ENCODE measurements at places on chromosomes 7 and 10.

- DNase-seq = no peak
These were observed 709.7 kb downstream of the CNTNAP2 start for GRCh38 chr7:146826329-146826728.

GRCh38 chr7:22442187-22442881 is 57.7 kb downstream of the STEAP1B start:
- no peak for DNase-seq

GRCh38 chr7:100670074-100670473 is 3.5 kb upstream of the GNB2 start:
- DNase-seq = no peak

DNA sequence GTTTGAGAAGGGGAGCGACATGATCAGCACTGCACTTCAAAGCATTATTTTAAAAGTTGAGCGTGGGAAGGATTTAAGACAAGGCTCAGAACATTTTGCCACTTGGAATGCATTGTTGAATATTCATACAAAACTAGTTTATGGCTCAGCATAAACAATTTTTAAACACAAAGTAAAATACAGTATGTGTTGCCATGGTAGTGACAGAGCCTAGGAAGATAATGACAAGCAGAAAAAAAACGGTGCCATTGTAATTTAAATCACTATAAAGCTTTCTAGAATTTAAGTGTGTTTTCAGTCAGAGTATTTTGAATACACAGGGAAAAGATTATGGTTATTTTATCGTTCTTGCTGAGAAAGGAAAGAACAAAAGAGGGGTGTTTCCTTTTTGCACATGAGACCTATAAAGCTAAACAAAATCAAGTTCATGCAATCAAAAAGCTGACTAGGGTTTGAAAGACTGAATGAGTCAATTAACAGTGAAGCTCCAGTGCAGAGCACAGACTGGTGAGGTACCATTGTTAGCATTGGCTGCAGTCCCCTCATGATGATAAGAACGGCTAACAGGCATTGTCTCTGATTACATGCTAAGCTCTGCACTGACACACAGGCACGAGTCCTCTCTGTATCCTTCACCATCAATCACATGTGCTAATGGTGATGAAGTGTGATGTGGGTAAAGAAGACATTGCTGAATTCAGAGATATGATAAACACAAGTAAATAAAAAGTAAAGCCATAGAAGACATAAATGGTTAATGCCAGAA is 181.9 kb upstream of the VSTM2A start:
- DNase-seq = no peak

- peak; percentile 44 for DNase-seq
These were observed 144.5 kb downstream of the PPP1R3A start for GRCh38 chr7:113774182-113774807.

DNA sequence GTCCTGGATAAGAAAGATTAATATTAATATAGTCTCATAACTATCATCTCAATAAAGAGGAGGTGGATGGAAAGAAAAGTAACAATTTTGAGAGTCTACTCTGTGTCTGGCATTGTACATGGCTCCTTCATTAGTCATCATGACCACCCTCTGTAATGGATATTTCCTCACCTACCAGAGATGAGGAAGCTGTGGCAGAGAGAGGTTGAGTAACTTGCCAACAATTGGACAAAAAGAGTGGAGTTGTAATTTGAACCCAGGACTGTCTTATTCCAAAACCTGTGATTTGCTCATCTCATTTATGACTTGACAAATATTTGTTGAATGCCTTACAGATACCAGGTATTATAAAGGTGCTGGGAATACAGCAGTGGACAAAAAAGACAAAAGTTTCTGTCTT is 2.1 kb upstream of the IDE start:
- DNase-seq = no peak

DNA sequence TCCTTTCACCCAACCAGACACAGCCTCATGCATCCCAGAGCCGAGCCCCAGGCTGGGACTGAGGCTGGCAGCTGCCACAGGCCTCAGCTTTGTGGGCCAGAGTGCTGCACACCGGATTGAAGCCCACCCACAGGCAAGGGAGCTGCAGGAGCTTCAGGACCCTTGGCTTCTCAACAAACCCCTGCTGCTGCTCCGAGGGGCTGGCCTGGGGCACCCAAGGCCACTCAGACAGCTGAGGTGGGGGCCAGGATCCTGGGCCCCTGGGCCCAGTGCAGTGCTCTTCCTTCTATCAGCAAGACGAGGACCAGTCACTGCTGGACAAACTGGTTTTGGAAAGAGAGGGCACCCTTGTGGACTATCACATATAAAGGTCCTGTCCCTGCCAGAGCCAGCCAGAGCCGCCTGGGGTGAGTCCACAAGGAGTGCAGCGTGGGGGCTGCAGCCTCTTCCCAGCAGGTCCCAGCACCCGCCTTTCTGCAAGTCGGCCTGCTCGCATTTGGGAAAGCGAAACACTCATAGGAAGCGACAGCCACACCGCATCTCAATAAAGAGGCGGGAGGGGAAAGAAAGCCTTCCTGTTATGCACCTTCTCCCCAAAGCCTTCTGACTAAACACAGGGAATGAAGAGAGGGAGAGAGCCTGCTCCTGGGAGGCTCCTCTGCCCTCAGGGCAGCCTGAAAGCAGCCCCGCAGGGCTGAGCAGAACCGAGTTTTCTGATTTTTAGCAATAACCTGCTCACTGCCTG is 9.5 kb upstream of the TCERG1L start:
- no peak for DNase-seq

GRCh38 chr7:92835851-92836488 is 403 bp downstream of the CDK6 start:
- peak; percentile 45 for DNase-seq

DNA sequence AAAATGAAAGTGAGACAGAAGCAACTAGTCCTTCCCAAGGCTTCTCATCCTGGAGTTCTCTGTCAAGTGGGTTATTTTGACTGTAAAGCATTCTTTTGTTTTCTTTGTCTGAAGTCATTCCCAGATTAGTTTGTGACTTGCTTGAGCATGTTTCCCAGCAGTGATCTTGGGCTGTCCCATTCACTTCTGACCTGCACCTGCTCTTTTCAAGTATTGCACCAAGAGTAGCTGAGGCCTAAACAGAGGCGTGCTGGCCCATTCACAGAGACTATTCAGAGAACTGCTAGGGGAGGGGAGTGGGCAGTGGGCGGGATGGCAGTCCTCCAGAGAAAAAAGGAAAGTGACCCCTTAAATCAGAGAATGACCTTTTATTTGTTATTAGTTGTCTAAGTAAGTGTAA is 61.3 kb downstream of the CACNA2D1 start:
- no peak for DNase-seq

DNA sequence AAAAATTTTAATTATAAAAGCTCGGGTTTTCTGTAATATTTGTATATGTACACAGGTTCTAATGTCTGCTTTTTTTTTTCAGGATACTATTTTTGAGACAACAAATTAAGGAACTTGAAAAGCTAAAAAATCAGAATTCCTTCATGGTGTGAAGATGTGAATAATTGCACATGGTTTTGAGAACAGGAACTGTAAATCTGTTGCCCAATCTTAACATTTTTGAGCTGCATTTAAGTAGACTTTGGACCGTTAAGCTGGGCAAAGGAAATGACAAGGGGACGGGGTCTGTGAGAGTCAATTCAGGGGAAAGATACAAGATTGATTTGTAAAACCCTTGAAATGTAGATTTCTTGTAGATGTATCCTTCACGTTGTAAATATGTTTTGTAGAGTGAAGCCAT is 57.9 kb upstream of the BAMBI start:
- DNase-seq = no peak

DNA sequence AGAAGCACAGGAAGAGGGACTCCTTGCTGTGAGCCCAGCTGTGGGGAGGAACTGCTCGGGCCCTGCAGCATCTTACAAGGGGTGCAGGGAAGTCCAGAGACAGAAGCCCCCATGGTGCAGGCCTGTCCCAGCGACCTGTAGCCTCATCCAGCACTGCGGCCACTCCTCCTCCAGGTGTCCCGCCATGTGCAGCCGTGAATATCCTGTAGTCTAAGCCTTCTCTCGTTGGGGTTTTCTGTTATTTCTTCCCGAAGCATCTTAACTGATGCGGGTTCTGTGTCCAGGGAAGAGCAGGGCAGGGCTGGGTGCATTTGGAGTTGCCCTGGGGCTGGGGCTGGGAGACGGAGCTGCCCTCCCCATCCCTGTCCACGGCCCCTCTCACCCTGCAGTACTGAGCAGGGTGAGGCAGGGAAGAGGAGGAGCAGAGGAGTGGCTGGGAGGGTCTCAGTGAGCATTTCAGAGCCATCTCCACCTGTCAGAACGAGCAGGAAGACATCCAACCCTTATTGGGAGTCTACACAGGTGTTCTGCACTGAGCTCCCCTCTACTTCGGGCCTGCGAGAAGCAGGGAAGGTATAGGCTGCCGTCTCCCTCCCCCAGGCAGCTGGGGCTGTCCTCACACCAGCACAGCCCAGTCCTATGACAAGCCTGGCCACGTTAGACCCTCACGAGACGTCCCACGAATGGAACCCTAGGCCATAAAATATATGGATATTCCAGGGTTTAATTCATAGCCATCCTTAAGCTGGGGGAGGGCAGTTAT is 494.5 kb downstream of the DNAJB6 start:
- no peak for DNase-seq

DNA sequence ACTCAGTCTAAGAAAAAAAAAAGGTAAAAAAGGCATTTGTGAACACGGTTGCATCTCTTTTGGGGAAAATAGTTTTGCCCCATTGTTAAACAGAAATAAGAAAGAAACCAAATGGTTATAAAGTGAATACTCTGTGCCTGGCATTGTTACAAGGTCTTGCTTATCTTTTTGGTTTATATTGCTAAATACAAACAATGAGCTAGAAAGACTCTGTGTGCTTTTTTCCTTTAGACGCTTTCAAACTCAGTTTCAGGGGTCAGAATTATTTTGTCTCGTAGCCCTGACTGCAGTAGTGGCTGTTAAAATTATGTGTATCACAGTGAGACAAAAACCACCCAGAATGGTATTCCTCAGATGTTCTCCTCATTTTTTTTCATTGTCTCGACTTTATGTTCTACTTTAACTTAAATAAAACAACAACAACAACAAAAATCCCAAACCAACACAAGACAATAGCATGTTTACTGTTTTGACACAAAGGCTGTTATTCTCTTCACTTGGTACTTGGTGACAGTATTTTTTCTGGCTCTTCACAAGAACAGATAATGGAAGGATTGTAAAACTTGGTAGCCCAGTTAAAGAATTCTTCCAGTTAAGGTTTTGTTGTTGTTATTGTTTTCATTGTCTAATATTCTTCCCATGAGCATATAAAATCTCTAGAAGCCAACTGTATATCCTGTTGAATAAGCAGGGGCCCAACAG is 190.1 kb downstream of the PLXDC2 start:
- no peak for DNase-seq

GRCh38 chr7:105672801-105673200 is 91.5 kb upstream of the EFCAB10 start:
- DNase-seq = peak; percentile 25

DNA sequence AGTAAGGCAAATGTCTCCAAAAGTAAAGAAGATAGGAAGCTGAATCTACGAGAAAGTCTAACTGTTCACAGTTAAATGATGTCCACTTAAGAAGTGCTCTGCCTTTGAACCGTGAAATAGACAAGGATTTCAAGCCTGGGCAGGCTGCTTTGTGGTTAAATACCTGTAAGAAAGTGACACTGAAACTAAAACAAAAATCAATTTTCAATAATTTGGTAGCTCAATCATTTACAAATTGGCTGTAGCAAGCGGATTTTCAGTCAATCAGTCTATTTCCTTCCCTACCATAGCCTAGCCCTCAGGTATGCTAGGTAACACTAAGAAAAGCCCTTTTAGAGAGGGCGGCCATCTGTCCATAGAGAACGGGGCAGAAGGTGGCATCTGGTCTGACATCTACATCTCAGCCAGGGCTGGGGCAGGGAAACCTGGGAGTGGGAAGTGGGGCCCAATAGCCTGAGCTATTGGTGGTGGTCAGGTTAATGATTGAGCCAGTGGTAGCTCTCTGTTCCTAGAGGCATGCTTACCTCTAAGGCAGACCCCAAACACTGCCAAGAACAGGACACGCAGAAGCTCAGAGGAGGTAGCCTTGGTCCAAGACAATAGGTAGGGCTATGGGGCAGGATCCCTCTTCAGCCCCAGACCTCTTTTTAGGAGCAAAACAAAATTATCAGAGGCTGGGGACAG is 223.2 kb downstream of the CCSER2 start:
- DNase-seq = no peak

GRCh38 chr7:100035876-100036275 is 13.7 kb upstream of the ZSCAN21 start:
- no peak for DNase-seq

GRCh38 chr7:107043491-107043890 is 1.0 kb upstream of the PRKAR2B start:
- no peak for DNase-seq

DNA sequence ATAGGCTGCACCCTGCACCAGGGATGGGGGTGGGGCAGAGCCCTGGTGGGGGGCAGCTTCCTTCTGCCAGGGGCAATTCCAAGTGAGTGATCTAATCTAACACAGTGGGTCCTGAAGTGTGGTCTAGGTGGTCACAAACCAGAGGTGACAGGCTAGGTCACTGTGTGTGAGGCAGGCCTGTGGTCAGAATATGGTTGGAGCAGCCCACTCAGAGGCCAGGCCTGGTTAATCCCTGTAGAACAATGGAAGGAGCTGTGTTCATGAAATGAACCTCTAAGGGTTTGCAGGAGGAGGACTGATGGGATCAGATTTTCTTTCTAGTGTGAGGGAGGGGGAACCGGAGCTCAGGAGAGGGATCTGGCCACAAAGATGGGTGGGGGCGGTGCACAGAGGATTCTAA is 10.0 kb upstream of the TSPAN14 start:
- DNase-seq = no peak

DNA sequence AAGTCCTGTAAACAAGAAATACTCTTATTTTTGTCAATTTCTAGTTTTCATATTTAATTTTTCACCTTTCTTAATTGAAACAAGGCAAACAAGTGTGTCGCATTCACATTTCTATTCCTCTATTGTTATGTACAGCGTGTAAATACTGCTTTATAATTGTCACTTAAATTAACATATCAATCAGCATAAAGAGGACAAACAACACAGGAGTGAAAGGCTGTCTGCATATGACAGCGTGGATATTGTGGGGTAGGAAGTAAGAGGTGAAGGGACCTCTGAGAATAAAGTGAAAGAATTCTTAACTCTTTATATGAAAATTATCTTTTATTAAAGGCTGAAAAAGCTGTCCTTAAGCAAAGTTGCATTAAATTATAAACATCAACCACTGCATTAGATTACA is 797.9 kb upstream of the COBL start:
- DNase-seq = no peak

GRCh38 chr7:2710901-2711551 is 23.0 kb downstream of the AMZ1 start:
- DNase-seq = no peak

DNA sequence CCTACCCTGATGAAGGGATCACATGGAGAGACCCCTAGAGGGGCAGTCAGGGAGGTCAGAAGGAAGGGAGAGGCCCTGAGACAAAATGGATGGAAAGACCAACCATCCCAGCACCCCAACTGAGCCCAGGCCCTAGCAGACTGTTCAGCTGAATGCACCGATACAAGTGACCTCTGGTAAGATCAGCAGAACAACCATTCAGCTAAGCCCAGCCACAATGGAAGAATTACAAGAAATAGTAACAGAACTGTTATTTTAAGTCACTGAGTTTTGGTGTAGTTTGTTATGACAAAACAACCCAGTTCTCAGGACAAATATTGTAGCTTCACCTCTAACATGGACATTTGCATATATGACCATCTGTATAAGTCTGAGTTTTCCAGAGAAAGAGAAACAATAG is 210.4 kb upstream of the SVIL start:
- no peak for DNase-seq

- no peak for DNase-seq
These were observed 34.0 kb downstream of the ITGB8 start for GRCh38 chr7:20364571-20365196.
